NCI-H2171 (cell line): ENCODE measurements at places on chromosomes 4 and X.

- no peak for DNase-seq
Observed at GRCh38 chr4:110543577-110543976, 67.6 kb downstream of the ENPEP start.

GRCh38 chr4:101183221-101183620 lies 164.1 kb downstream of the PPP3CA start:
- no peak for DNase-seq

DNA sequence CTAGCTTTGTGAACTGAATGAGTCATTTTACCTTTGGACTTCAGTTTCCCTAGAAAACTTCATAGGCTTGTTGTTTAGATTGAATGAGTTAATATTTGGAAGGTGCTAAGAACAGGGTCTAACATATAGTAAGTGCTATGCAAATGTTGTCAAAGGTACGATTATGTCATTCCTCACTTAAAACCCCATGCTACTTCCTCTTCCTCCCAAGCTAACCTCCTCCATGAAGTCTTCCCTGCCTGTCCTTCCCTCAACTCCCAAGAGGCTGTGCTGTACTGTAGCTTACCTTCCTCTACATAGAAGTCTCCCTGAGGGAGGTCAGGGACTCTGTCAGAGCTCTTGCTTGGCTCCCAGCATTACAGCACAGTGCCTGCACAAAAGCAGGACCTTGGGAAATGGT lies 103.4 kb upstream of the PJA1 start:
- DNase-seq, result no peak

DNA sequence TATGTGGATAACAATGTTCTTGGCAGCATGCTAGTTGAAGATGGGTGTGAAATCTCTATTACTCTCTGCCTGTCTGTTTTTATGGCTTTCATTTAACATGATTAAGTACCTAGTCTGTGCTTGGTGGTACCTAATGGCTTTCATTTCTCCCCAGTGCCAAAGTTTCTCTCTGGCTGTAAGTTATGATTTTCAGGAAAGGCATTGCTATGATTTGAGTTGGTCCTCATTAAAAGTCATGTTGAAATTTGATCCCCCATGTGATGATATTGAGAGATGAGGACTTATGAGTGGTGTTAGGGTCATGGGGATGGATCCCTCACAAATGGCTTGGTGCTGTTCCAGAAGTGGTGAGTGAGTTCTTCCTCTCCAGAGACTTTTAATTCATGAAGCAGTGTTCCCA lies 162.4 kb upstream of the IL15 start:
- no peak for DNase-seq

DNA sequence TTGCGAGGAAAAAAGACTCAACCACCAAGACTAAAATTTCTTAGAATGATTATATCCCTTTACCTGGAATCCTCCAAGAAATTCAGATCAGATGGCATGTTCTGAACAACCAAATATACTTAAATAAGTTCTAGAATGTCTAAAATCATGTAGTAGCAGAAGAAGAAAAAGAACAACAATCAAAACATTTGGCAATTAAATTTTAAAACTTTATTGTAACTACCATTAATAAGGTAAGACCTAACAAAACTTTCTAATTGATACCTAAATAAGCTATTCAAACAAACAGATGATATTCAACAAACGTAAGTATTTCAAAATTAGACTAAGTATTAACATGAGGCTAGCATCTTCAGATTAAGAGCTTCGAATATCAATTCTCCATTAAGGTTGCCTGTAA lies 4.3 kb downstream of the THOC2 start:
- no peak for DNase-seq

DNA sequence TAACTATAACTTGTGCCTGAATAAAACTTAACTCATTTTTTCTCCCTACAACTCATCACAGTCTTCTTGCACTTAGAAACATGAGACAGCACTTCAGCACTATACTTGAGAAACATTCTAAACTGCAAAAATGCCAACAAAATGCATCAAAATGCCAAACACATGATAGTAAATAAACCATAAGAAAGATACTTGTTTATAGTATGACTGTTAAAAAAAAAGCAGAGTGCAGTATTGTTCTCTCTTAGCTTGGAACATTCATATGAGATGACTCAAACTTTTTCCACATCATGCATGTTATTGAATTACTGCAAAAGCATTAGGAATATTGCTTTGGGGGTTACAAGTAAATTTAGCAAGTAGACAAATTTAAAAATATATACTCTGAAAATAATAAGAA lies 135.7 kb upstream of the ANXA10 start:
- DNase-seq, result no peak

- no peak for DNase-seq
Observed at GRCh38 chr4:110042545-110043517, 130.1 kb downstream of the EGF start.
